ENCODE measurements at places on chromosomes 7 and 10.

GRCh38 chr10:116430288-116430687 is 2.6 kb downstream of the PNLIPRP3 start:
- no peak for DNase-seq

DNA sequence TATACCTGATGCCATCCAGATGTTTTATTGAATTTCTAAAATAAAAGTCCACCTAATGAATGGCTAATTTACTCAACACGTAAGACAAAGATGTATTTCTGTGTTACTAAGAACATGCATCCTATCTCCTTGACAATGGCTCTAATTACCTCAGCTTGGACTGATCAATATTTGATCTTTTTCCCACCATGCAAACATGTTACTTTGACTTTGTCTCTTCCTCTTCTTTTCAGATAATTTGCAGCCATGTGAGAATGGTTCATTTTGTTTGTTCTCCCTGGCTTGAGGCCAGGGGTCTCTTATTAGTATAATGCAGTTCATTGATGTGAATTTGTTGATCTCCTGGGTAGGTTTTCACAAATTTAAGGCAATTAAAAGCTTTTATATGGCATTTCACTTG is 302.1 kb downstream of the ADK start:
- DNase-seq, result no peak

GRCh38 chr10:76333326-76333725 is 901.9 kb downstream of the LRMDA start:
- no peak for DNase-seq

DNA sequence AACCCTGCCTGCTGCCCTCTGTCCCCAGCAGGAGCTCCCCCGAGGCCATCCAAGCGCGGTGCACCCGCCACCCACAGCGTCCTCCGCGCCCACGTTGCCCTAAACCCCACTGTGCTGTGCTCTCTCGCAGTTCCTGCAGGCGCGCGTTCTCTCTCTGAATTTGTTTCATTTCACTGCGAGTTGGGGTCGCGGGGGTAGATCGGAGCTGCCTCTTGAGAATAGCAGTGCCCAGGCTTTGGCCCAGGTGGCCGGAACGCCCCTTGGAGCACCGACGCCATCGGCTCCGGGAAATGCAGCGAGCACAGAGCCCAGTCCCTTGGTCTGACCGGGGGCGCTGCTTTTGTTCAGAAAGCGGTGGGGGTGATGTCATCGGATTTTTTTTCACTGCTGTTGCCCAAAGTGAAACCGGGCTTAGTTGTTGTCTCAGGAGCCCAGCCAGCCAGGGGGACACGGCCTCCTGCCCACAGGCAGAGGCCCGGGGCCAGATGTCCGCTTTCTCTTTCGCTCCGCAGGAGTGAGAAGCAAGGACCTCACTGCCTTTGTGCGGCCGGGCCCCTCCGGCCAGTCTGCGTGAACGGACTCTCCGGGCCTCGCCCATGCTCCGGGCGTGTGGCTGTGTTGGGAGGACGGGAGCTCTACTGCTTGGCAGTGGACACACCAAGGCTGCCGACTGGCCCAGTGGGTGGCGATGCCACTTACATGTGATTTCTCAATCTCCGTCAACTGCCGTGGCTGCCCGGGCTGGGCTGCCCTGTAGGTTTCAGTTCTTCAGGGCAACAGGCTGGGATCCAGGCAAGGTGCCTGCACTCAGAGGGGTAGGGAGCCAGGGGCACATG is 43.1 kb downstream of the FOXK1 start:
- no peak for DNase-seq

DNA sequence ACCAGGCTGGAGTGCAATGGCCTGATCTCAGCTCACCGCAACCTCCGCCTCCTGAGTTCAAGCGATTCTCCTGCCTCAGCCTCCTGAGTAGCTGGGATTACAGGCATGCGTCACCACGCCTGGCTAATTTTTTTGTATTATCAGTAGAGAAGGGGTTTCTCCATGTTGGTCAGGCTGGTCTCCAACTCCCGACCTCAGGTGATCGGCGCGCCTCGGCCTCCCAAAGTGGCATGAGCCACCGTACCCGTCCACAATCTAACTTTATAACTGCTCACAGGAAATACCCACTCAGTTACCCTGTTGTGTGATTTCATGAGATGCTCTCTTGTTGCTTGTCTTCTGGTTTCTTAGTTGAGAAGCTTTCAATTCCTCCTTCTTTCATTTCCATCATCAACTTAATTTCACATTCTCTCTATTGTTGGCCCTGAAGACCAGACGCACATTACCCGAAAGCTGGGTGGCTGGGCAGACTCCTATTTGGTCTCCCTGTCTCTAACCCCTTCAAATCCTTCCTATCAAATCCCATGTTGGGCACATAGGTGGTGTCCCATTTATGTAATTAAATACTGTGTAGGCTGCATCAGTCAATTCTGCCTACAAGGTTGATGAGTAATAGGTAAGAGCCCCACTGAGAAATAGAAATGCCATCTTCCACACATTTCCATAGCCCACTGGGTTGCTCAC is 1.1 kb upstream of the GSTO2 start:
- no peak for DNase-seq

DNA sequence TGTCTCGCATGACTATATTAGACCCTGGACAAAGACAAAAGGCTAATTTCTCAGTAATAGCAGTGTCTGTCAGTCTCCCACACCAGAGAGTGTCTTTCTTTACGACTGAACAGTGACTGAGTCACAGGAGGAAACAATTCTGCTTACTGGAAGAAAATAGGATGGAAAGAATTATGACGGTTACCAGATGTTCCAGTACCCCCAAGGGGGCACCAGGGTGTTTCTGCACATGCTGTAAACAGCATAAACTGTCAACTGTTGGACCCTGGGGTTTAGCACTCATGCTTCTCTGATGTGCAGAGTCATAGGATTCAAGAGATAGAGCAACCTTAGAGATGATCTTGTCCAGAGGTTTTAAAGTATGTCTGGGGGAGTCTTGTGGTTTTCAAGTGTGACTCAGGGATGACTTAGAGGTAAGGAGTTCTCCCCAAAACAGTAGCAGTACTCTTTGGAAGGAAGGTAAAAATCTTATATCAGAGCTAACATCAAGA is 291.7 kb downstream of the THSD7A start:
- DNase-seq, result no peak

GRCh38 chr7:153675131-153675530 is 377.1 kb upstream of the DPP6 start:
- no peak for DNase-seq

- DNase-seq, result no peak
Observed at GRCh38 chr7:39073432-39073831, 95.7 kb downstream of the POU6F2 start.

- DNase-seq, result no peak
Observed at GRCh38 chr7:149783386-149784250, 10.2 kb upstream of the ZNF467 start.

- no peak for DNase-seq
Observed at GRCh38 chr7:143043391-143043790, 8.8 kb upstream of the OR6V1 start.

DNA sequence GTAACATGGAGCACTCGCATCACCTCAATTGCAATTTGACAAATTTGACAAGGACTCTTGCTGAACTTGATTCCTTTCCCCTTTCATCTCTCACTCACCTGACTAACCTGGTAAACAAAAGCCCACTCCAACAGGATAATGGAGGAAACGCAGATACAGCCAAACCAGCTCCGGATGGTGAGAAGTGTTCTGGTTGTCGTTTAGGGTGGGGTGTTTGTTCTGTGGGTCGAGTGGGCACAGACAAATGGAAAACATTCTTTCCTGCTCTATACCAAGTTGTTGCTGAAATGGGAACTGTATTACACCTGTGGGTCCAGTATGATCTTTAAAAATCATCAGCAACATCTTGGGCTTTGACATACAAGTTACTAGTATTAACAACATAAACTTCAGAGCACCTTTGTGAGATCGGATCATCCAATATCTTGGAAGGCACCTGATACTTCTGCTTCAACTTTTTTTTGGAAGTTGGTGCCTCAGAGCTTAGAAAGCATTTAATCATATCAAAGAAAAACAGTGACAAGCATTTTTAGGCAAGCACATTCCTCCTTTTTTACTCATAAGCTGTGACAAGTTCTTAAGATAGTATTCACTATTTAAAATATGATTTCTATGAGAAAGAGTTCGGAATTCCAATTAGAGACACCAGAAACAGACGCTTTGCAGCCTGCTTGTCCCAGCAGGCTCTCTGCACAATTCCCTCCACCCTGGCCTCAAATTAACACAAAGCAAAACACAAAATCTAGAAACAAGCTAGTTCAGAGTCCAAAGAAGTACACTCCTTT is 58.1 kb downstream of the CCDC186 start:
- DNase-seq, result no peak

GRCh38 chr7:121510302-121510701 is 114.2 kb upstream of the FAM3C start:
- no peak for DNase-seq

DNA sequence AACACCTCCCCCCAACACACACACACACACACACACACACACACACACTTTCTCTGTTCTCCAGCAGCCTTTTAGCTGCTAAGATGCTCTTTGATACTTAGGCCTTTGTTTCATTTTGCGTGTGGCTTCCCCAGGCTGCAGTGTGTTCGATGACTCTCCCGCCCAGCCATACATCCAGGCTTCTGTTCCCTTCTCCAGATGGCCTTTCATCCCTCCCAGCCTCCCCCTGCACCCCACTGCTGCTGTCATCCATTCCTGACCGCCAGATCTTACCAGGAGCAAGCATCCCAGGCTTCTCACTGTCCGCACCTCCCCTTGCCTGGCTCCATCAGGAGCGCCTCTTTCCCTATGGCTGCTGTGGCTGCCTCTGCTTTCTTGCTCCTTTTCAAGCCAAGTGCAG is 77.8 kb upstream of the PPIF start:
- no peak for DNase-seq

Data from stimulated activated CD4-positive, alpha-beta T cell treated with anti-CD3 and anti-CD28 coated beads, Interleukin-2, amount 100 ng/mL, for 48 hours (primary cell).